Gastroesophageal sphincter (tissue), 4 donors: ENCODE measurements at places on chromosomes 7 and 10. TPM values are rescaled to one million over a fixed set of nuclear protein-coding genes. Genes with fewer than 3 reads are reported as not detected.

TBX20 gene
- 0.54 TPM for total RNA-seq

PDE1C gene
- total RNA-seq: 17.2 TPM

C10orf67 gene
- not detected for total RNA-seq

TMEM273 gene
- 19.4 TPM for total RNA-seq

RAB19 gene
- total RNA-seq: not detected

H2BK1 gene
- not detected for total RNA-seq

IGF2BP3 gene
- not detected for total RNA-seq

SLC16A9 gene
- 0.54 TPM for total RNA-seq

OR2A5 gene
- not detected for total RNA-seq

GRCh38 chr7:23969443-23969842 is 259.4 kb downstream of the STK31 start:
- ATAC-seq: no peak
- H3K4me1 ChIP-seq: no peaks in the 10 kb centered on the region
- no peaks in the 10 kb centered on the region for H3K27me3 ChIP-seq
- H3K4me3 ChIP-seq: no peak overlapping the region

DNA sequence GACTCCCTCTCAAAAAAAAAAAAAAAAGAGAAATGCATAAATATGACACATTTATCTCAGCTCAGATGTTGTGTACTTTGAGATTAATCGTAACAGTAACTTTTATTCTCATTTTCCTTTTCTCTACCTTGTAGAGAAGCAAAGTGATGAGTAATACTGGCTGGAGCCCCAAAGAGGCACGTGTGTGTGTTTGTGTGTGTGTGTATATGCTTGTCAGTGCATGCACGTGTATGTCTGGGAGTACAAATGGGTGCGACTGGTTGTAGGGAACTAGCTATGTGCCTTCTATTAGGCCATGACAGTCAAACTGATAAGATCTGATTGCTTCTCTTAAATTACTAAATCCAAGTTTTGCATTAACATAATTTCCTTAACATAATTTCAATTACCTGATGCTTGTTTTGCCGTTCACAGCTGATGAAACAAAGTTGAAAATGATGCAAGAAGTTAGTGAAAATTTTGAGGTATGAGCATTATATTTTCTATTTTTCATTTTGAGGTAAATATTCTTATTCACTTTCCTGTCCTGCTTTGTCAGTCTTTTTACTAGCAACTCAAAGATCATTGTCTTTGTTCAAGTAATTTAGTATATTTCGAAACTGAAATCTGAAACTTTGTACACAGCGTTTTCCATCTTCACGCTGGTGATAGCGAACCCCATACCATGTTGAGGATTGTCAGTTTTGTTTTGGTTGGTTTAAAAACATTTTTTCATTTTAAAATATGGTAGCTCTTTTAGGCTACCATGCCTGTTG is 3.4 kb downstream of the TRRAP start:
- ATAC-seq: no peak
- H3K36me3 ChIP-seq: peaks cover 55% of the 10 kb centered on the region
- H3K4me1 ChIP-seq: peaks cover 5% of the 10 kb centered on the region
- no peak overlapping the region for H3K4me3 ChIP-seq

- no peak overlapping the region for H3K27ac ChIP-seq
- no peak overlapping the region for H3K4me3 ChIP-seq
- no peak for ATAC-seq
- no peaks in the 10 kb centered on the region for H3K36me3 ChIP-seq
Measured at GRCh38 chr7:22468609-22469008, 31.4 kb downstream of the STEAP1B start.

GRCh38 chr10:97450828-97451227 is 4.9 kb downstream of the ZDHHC16 start:
- ATAC-seq: no peak
- H3K4me3 ChIP-seq: no peak overlapping the region
- peaks cover 38% of the 10 kb centered on the region for H3K36me3 ChIP-seq
- no peak overlapping the region for H3K27ac ChIP-seq
- no peaks in the 10 kb centered on the region for H3K4me1 ChIP-seq

DNA sequence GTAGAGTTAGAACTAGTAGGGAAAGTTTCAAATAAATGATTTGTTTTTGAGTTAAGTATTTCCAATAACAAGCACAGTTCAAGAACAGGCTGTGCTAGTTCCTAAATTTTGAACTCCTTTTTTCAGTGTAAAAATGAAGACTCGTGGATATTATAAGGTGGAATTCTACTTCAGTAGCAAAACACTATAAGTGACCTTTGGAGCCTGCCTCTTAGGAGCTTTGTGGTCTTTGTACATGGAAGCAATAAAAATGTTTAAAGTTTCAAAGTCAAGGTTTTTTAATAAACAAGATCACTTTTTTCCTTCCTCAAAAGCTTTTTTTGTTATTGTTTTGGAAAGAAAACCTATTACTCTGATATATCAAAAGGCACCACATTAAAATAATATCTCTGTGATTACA is 292.4 kb upstream of the VWC2 start:
- H3K4me3 ChIP-seq: no peak overlapping the region
- H3K27me3 ChIP-seq: no peaks in the 10 kb centered on the region
- no peaks in the 10 kb centered on the region for H3K4me1 ChIP-seq
- no peak overlapping the region for H3K27ac ChIP-seq
- H3K36me3 ChIP-seq: no peaks in the 10 kb centered on the region
- no peak for ATAC-seq

DNA sequence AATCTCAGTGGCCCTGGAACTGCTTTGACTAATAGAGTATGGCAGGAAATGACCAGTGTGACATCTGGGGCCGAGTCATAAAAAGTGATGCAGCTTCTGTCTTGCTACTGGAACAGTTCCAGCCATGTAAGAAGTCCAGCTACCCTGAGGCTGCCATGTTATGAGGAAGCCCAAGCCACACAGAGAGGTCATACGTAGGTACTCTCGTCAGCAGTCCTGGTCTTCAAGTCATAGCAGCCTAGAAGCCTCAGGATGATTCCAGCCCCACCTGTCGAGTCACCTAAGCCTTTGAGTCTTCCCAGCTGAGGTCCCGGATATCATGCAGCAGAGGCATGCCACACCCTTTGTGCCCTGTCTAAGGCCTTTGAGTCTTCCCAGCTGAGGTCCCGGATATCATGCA is 92.1 kb downstream of the PPP1R3C start:
- no peaks in the 10 kb centered on the region for H3K36me3 ChIP-seq
- no peaks in the 10 kb centered on the region for H3K4me1 ChIP-seq
- H3K27ac ChIP-seq: no peak overlapping the region
- ATAC-seq: no peak

- H3K27me3 ChIP-seq: no peaks in the 10 kb centered on the region
- peak overlapping the region; percentile 25 for H3K27ac ChIP-seq
- no peak for ATAC-seq
Measured at GRCh38 chr10:13527864-13528122, 1.0 kb downstream of the BEND7 start.

DNA sequence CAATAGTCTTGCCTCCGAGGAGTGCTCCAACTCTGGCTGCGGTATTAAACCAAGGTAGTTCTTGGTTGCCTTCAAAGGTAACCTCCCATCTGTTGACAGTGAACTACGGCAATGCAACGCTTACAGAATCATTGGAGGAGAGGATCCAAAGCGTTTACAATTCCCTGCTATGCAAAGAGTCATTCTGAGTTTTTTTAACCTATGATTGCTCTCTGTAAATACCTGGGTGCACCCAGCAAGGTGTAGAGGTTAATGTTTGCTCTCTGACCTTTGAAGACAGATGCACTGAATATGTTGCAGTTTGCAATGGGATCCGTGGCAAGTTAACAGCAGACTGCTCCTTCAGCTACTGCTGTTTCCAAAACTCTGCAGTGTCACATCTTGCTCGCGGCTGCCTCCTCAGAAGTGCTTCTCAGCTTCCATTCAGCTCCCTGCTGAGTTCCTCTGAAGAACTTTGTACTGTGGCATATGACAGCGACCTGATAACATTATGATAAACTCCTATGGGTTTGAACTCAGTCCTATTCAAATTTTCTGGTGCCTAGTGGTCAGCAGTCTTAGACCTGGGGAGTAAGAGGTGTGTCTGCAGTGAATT is 29.0 kb downstream of the KIAA1217 start:
- ATAC-seq: no peak
- H3K27ac ChIP-seq: no peak overlapping the region
- no peaks in the 10 kb centered on the region for H3K36me3 ChIP-seq
- H3K27me3 ChIP-seq: no peaks in the 10 kb centered on the region
- no peak overlapping the region for H3K4me3 ChIP-seq

DNA sequence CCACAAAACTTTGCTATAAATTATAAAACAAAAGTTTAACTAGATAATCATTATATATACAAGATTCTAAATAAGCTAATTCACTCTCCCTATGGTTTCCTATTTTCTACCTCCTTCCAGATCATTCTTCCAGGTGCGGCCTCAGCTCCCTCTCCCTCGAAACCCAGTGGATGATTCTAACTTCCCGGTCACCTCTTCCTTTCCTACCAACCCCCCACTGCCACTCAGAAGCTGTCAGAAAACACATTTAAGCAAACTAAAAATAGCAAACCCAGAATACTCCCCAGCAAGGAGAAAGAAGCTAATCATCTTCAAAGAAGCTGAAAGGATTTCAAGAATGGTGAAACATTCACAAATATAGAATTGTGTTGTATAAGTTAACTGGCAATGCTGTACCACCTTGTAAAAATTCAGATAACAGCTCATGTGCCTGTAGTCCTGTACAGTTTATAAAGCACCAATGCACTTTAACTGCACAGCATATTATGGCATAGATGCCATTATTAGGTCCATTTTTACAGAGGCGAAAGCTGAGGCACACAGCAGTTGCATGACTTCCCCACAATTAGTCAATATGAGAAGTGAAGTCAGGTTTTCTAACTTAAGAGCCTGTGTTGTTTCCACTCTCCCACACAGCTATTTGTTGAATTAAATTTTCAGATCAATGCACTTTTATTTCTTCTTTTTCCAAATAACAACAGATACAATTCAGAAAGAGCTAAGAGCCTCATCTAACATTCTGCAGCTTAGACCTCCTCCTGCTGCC is 13.7 kb upstream of the DNTT start:
- ATAC-seq: no peak
- H3K4me3 ChIP-seq: no peak overlapping the region
- H3K27ac ChIP-seq: no peak overlapping the region
- H3K36me3 ChIP-seq: no peaks in the 10 kb centered on the region
- no peaks in the 10 kb centered on the region for H3K4me1 ChIP-seq

- H3K4me1 ChIP-seq: peaks cover under 1% of the 10 kb centered on the region
- ATAC-seq: no peak
- no peak overlapping the region for H3K4me3 ChIP-seq
- H3K27ac ChIP-seq: no peak overlapping the region
- H3K27me3 ChIP-seq: no peaks in the 10 kb centered on the region
- peaks cover 3% of the 10 kb centered on the region for H3K36me3 ChIP-seq
Measured at GRCh38 chr10:102863660-102864059, 5.6 kb upstream of the AS3MT start.

- H3K27me3 ChIP-seq: no peaks in the 10 kb centered on the region
- ATAC-seq: no peak
- peaks cover 26% of the 10 kb centered on the region for H3K36me3 ChIP-seq
- peaks cover 23% of the 10 kb centered on the region for H3K4me1 ChIP-seq
- no peak overlapping the region for H3K4me3 ChIP-seq
Measured at GRCh38 chr7:66937940-66938339, 16.9 kb downstream of the TMEM248 start.

DNA sequence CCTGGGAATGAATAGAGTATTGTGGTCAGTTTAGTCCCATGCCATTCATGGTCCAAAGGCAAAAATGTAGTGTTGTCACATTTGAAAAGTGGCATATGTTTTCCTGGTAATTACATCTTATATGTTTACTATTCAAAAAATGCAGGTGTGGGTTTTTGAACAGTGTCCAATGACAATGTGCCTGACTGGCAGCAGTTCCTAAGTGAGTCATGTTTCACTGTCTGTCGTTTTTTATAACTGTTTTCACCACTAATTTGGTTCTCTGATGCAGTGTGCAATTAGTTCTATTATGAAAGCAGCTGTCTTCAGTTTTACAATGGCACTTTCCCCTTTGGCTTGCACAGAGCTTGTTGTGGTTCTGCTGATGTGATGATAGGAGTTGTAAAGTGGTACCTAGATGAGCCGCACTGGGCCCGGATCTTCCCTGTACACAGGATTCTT is 162.3 kb downstream of the SEM1 start:
- ATAC-seq: no peak
- H3K4me3 ChIP-seq: no peak overlapping the region
- no peaks in the 10 kb centered on the region for H3K4me1 ChIP-seq
- no peaks in the 10 kb centered on the region for H3K27me3 ChIP-seq
- no peaks in the 10 kb centered on the region for H3K36me3 ChIP-seq

DNA sequence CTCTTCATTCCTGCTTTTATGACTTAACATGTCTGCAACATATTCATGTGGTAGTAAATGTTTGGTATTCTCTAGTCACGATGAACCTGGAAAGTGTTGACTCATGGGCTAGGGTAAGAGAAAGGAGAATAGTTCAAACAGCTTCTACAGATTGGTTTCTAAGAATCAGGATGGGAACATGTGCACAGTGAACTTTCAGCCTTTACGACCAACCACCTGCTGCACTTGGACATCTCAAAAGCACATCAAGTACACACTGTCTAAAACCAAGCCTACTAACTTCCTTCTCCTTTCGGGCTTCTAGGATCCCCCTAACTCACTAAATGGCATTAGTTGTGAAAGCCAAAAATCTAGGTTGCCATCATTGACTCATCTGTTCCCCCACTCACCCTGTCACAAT is 85.5 kb downstream of the CUL2 start:
- ATAC-seq: no peak
- H3K4me1 ChIP-seq: no peaks in the 10 kb centered on the region
- H3K27me3 ChIP-seq: no peaks in the 10 kb centered on the region

DNA sequence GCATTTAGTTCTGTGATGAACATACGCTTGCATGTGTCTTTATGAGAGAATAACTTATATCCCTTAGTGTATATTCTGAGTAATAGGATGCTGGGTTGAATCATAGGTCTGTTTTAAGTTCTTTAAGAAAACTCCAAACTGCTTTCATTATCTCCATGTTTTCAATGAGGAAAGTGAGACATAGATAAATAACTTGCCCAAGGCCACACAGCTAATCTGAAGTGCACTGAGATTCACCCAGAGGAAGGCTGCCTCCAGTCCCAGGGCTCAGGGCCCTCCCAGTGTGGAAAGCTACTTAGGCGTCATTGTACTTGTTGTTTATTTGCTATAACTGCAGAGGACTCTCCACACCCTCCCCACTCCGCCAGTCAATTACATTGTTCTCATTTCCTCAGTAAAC is 126.7 kb downstream of the INHBA start:
- H3K27me3 ChIP-seq: no peaks in the 10 kb centered on the region
- no peaks in the 10 kb centered on the region for H3K4me1 ChIP-seq
- no peaks in the 10 kb centered on the region for H3K36me3 ChIP-seq
- H3K4me3 ChIP-seq: no peak overlapping the region

DNA sequence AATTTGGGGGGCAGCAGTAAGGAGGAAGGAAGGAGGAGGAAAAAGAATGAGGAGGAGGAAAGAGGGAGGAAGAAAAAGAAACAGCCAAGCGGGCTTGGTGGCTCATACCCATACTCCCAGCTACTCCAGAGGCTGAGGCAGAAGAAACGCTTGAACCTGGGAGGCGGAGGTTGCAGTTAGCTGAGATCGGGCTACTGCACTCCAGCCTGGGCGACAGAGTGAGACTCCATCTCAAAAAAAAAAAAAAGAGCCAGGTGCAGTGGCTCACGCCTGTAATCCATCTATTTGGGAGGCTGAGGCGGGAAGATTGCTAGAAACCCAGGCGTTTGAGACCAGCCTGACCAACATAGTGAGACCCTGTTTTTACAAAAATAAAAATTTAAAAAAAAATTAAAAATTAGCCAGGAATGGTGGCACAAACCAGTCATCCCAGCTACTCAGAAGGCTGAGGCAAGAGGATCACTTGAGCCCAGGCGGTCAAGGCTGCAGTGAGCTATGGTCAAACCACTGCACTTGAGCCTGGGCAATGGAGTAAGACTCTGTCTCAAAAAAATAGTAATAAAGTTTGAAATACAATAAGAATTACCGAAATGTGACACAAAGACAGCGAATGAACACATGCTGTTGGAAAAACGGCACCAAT is 14.1 kb upstream of the CRCP start:
- H3K4me1 ChIP-seq: no peaks in the 10 kb centered on the region
- H3K27me3 ChIP-seq: no peaks in the 10 kb centered on the region
- H3K4me3 ChIP-seq: peak overlapping the region; percentile 49
- peak overlapping the region; percentile 84 for H3K27ac ChIP-seq
- no peak for ATAC-seq
